Type B pancreatic cell (in vitro differentiated cells): ENCODE measurements at places on chromosomes 3 and 15.

GRCh38 chr3:51379301-51379700 is 5.8 kb upstream of the MANF start:
- DNase-seq = no peak

DNA sequence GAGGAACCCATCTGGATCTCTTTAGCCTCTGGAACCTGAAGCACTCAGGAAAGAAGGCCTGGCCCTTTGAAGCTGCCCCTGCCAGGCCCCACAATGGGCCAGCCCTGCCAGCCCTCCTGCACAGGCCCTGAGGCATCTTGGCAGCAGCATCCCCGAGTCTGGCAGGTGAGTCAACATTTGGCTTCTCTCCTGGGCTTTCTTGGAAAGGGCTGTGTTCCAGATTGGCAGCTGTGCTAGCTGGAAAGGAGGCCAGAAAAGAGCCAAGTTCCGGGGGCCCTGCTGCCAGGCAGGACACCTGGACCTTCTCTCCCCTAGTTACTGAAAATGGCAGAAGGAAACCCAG is 187.2 kb downstream of the SHQ1 start:
- no peak for DNase-seq

- no peak for DNase-seq
Observed at GRCh38 chr3:183252973-183253527, at the start of gene B3GNT5. TSS of gene B3GNT5 (plus strand) at chr3:183253253. CDS start at chr3:183269799, 16,546 bp downstream.

GRCh38 chr3:154955907-154956533 is 124.1 kb upstream of the MME start:
- DNase-seq = no peak

- DNase-seq = no peak
Observed at GRCh38 chr3:23376516-23377248, 173.6 kb downstream of the UBE2E2 start.

- DNase-seq = no peak
Observed at GRCh38 chr3:64832098-64832497, 144.3 kb upstream of the ADAMTS9 start.

DNA sequence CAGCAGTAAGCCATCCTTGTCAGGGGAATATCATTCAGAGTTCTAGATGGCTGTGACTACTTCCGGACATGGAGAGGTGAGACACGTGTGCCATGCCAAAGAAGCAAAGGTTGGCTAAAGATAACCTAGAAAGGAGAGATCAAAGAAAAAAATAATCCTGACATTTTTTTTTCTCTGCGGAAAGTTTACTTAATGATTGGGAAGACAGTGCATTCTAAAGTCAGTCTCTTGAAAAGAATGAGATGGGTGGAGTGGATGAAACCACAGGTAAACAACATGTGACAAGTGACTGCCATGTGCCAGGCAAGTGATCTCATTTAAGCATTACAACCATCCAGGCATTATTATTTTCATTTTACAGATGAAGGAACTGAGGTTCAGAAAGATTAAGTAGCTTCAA is 436.6 kb downstream of the SOX2 start:
- DNase-seq = no peak

DNA sequence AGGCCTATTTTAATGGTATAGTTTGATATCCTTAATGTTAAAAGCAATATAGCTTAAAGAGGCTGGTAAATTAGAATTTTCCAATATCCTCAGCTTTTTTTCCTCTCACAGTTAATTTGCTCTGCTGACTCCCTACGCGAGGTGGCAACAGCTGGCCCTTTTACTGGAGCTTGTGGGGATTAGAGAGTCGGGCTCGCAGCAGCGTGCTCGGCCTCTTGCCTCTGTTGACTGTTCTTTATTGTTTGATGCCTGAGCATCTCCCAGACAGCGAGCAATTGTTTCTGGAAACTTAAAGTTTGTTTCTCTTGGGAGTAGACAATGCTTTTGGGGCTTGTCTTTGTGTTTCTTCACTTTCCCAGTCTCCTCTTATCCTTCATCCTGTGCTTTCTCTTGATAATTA is 80.8 kb downstream of the OPA1 start:
- DNase-seq = no peak

DNA sequence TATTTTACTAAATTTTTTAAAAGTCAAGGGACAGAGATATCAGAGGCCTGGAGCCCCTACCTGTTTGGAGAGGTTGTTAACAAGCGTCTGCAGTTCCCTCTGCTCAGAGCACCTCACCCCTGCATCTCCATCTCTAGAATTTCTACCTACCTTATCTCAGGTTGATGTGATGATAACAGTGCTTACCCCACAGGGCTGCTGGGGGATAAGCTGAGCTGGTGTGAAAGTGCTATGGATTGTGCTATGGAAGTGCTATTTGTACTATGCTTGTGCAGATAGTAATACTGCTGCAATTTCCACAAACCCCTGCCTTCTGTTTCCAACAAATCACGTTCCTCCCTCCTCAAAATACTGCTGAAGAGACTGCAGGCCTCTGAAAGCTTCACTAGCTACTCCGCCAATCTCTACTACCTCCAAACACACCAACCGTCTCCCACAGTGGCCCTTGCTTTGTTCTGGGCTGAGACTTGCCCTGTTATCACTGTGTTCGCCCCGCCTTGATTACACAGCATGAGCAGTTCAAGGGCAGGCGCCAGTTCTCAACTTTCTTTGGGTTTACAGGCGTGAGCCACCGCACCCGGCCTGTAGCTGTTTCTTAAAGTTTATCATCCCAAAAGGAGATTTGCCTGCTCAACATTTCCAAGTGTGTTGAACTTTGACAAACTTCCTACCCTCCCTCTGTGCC is 28.4 kb upstream of the PARL start:
- DNase-seq = no peak

DNA sequence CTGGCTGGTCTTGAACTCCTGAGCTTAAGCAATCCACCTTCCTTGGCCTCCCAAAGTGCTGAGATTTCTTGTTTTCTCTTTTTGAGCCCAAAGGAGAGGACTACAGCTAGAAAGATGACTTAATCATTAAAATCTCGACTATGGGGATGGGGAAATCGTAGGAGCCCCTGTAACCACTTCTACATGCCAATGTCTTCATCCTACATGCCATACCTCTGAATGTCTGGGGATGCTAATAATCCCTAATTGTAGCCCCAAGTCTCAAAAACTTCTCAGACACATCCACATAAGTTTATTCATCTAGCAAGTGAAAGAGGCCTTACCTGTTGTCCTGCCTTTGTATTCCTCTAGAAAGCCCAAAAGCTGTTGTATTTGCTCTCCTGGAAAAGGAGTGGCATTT is 3.7 kb upstream of the RHOV start:
- no peak for DNase-seq

DNA sequence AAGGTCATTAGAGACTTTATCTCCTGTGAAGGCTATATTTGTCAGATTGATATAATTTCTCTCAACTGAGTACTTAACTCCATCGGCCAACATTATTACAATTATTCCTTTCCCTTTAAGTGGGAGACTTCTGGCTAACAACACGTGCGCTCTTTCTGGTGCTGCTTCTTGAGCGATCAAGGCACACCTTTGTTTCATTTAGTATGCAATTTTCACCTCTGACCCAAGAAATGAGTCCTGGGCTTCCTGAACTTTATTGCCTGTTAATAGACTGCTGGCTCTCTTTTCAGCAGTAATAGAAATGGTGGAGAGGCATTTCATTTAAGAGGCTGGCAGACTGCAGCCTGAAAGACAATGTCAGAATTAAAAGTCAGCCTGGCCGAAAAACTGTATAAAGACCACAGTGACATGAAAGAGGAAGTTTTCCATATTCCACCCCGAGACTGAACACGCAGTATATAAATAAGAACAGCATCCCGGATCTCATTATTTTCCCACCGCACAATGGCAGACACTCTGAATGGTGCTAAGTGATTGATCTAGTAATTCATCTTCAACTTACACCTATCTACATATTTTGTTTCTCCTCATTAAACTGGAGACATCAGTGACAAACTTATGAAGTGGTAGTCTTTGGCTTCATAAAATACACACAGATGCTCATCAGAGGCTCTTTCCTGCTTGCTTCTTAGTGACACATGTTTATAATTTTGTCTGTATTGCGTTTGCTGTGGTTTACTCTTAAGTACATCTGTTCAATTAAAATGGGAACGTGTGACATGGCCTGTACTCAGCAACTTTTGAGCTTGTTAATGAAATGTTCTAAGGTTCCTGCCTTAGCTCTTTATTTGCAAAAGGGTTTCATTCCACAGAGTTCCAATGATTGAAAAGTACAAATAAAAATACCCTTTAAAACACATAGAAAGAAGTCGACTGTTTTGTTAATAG is 299.9 kb downstream of the MECOM start:
- DNase-seq = no peak

DNA sequence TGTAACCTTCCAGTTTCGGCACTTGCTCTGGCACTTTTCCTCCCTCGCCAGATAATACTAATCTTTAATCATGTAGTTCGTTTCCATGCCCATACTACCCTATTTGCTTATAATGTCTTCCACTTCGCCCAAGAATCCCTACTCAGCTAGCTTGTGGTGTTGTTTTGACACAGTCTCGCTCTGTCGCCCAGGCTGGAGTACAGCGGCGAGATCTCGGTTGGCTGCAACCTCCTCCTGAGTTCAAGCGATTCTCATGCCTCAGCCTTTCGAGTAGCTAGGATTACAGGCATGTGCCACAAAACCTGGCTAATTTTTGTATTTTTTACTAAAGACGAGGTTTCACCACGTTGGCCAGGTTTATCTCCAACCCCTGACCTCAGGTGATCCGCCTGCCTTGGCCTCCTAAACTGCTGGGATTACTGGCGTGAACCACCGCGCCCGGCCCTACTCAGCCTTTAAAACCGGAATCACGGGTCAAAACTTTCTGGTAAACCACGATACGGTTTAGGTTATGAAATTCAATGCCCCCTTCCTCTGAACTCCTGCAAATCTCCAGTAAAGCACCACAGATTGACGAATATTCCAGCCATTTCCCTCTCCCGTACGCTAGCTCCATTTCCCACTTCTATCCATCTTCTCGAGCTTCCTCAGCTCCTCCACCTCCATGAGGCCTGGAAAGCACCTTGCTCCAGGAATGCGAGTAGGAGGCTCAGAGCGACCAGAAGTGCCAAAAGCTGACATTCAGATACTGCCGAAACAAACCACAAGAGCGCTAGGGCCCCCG is 878 bp upstream of the RAD51 start:
- no peak for DNase-seq

- DNase-seq = no peak
Observed at GRCh38 chr15:89105147-89105546, 16.9 kb downstream of the ABHD2 start.

DNA sequence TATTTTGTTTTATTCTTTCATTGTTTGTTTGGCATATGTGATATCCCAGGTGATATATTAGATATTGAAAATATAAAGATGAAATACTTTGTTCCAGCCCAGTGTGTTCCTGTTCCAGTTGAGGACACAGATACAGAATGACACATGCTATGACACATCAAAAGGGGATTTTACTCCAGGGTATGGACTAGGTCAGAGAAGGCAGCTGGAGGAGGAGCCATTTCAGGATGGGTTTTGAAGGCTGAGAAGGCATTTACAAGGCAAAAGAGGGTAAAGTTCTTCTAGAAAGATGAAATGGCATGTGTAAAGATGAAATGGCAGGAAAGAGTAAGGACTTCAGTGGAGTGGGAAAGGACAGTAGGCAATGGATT is 163.8 kb downstream of the ZIC1 start:
- no peak for DNase-seq

GRCh38 chr3:45055411-45056143 is 29.5 kb downstream of the CLEC3B start:
- no peak for DNase-seq

GRCh38 chr3:170614214-170614966 is 28.5 kb upstream of the SLC7A14 start:
- no peak for DNase-seq

- no peak for DNase-seq
Observed at GRCh38 chr3:48845170-48845569, 2.5 kb downstream of the PRKAR2A start.

- DNase-seq = peak; percentile 81
Observed at GRCh38 chr3:63863150-63864007, at the start of the genes ATXN7 and THOC7. TSS of gene ATXN7 (plus strand) at chr3:63863867. CDS start at chr3:63912599, 48,732 bp downstream. TSS of gene THOC7 (minus strand) at chr3:63863805. CDS start at chr3:63863790, 15 bp downstream.

DNA sequence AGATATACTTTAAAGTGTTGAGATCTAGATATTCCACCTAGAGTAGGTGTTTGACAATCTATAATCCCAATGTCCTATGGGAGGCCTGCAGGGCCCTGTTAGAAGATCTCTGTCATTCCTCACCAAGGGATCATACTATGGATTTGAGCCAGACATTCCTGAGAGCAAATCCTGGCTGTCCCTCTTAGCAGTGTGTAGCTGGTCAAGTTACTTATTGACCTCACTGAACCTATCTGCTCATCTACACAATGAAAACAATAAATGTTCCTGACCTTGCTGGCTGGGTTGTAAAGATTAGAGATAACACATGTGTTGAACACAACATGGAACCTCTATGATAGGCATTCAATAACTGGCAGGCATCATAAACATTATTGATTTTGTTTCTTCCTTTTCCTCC is 265.6 kb upstream of the ATP11B start:
- no peak for DNase-seq

- no peak for DNase-seq
Observed at GRCh38 chr15:57251941-57252340, 124.4 kb upstream of the CGNL1 start.

DNA sequence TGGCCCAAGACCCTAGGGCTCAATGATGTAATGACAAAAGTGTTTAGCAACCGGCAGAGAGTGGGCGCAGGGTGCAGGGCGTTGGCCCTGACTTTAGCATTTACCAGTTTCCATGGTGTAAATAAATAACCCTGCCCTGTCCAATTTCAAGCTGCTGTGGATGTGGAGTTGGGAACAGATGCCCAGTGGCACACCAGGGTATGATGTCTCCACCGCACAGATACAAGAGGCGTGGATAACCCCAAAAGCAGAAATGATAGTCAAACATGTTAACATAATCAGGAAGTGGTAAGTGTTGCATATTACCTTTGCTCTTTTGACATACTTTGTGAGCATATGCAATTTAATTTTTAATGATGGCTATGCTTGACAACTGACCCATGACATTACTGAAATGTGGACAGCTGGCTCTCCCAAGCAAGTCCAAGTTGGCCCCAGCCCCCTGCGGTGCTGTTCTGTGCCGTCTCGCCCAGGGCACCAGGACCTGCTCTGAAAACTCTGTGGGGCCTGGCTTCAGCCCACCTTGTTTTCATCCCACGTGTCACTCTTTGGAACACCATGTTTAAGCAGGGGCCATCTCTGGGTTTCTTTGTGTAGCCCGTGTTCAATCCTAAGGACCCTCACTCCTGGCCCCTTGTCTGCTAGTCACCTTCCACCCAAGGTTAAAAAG is 10.8 kb upstream of the ANPEP start:
- no peak for DNase-seq

DNA sequence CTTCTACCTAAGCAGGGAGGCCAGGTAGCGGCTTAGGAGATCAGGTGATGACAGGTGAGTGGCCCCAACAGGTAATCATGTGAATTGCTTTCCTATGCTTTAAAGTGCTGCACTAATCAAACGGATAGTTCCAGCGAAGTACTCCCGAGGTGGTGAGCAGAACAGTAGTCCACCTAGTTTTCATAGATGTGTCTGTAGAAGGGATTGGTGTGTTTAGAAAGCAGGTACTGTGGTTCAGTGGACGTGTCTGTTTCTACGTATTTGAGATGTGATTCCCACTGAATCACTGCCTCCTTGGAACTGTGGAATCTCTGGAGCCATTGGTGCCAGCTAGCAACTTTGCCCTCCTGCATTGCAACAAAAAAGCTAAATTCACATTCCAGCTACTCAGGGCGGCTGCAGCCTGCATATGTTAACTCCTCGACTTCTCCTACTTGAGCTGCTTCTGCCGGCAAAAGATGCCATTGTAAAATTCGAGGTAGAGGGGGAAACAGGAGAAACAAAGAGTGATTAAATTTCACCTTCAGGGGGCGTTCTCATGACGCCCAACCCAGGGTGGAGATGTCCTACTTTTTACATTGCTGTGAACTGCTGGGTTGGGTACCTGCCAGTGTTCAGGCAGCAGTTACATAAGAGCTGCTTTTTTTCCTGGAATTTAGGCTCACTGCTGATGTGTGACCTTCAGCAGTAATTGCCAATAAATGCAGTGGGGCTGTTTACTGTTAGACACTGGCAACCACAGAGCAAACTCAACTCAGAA is 227.3 kb downstream of the ITPR1 start:
- no peak for DNase-seq
